Substantia nigra (tissue), 51 donors: ENCODE measurements at places on chromosomes 1 and 21.

DNA sequence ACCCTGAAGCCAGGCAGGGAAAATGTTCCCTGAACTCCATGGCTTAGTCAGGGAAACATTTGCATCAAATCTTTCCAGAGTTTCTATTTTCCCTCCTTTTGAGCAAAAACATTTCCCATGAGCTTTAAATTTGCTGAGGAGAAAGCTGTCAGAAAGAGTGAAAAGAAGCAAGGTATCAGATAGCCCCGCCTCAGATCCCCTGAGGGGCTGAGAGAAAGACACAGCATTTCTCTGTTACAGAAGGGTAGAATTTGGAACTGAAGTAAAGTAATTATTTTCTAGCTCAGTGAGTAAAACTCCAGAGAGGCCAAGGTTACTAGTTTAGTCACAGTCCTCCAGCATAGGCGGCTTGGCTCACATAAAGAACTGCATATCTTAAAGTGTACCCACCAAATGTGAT is 10.6 kb downstream of the FMO1 start:
- no peak for DNase-seq

DNA sequence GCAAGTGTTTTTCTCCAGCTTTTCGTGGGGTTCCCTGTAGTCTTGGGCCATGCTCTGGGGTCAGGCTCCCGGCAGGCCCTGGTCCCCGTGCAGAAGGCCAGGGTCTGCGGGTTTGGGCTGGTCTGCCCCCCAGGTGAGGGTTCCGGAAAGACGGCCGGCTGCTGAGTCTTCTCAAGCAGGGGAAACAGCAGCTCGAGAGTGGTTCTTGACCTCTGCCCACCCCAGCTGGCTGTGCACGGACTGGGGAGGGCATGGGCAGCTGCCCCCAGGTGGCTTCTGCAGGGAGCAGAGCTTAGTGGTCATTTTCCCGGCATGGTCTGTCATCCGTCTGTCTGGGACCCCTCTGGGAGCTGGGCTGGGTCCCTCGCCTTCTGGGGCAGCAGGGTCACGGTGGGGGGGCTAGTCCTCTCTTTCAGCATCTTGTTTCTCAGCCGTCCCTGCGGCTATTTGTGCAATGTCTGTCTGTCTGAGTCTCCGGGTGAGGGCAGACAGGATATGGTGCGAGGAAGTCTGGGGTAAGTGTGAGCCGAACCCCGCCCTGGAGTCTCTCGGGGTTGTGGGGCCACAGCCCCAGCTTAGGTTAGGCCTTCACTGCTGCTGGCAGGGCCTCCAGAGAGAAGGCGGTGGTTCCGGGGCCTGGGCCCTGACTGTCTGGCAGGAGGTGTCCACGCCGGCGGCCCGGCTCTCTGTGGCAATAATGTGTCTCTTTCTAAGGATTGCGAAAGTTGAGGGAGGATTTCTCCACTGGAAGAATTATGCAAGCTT is 6.1 kb downstream of the SKI start:
- DNase-seq, result peak; percentile 72

GRCh38 chr1:10283318-10283984 is 73.1 kb downstream of the KIF1B start:
- DNase-seq, result no peak

GRCh38 chr21:45819478-45820170 is 161.9 kb upstream of the COL6A1 start:
- DNase-seq, result no peak

- DNase-seq, result no peak
Observed at GRCh38 chr1:184483101-184483683, 96.4 kb downstream of the C1orf21 start.

DNA sequence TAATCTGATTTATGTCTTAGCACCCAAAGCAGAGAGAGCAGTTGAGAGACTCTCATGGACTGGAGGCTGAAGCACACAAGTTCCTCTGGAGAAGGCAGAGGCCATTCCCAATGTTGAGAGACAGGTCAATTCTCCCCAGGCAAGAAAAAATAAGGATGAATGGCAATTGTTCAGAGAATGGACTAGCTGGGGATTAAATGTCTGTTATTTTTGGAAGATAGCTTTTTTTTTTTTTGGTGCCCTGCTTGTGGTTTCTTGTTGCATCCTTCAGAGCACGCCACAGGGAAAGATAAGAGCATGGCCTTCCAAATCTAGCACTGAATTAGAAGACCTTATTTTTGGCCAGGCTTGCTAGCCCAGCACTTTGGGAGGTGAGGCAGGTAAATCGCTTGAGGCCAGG is 65.6 kb upstream of the ERRFI1 start:
- DNase-seq, result no peak

DNA sequence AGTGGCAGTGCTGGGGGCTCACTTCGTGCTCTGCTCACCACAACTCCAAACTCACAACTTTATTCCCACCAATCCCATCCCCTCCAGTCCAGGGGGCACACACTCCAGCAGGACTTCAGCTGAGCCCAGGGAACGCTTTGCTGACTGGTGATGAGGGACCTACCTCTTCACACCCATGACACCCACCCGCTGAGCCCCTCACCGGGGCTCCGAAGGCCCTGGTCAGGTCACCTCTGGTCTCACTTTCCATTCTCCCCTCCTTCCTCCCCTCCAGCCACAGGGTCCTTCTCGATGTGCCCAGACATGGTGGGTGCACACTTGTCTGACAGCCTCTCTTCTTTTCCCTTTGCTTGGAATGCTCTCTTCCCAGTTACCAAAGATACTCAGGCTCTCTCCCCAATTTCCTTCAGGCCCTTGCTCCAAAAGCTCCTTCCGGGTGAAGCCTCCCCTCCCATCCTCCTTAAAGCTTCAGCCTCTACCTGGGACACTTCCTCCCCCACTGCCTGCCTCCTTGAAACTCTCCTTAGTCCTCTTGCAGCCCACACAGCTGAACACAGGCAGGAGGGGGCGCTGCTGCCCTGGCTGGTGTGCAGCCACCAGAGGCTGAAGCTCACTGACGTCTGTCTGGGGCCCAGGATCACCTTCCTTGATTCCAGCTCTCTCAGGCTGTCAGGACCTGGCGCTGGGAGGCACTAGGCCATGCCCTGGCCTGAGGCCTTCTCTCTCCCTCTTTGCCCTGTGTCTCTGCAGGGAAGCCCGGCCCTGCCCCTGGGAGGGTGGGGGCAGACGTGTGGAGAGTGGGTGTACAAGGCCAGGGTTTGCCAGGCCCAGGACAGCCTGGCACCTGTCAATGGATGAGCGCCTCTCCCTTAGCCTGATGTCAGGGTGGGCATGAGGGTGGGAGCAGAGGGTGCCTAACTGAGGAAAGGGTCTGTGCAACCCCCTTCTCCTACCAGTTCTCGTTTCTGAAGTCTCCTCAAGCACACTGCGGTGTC is 1.6 kb downstream of the KCNE1 start:
- DNase-seq, result peak; percentile 55
